ENCODE measurements at places on chromosomes 11 and 22.

- no peak for DNase-seq
These were observed 12.9 kb downstream of the RIBC2 start for GRCh38 chr22:45426387-45426786.

- no peak for DNase-seq
These were observed 30.5 kb upstream of the MSANTD2 start for GRCh38 chr11:124830749-124831148.

DNA sequence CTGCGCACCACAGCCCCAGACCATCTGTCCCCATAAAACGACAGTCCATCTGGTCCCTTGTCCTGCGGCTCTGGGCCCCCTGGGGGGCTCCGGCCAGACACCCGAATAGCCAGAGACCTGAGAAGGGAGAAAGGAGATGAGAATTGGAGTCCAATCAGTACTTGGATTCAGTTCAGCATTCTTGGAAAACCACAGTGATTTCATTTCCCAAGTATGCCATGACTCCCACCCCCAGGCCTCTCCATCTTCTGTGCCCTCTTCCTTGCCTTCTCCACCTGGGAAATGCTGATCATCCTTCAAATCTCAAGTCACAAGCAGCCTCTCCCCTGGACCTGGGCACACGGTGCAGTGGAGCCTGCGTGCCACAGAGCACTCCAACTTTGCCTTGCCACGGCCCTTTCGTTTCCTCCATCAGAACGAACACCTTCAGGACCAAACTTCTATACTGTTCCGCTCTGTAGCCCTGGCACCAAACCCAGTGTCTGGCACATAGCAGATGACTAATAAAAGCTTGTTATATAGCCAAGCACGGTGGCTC, 10.9 kb upstream of the MFNG start:
- no peak for DNase-seq

GRCh38 chr11:38448284-38448683, 1850.2 kb upstream of the RAG2 start:
- no peak for DNase-seq

GRCh38 chr22:35070451-35071093, 4.6 kb downstream of the ISX start:
- no peak for DNase-seq

Measured in HuH-7 (cell line).